Gastrocnemius medialis (tissue), 4 donors: ENCODE measurements at places on chromosomes 1 and 21.

DNA sequence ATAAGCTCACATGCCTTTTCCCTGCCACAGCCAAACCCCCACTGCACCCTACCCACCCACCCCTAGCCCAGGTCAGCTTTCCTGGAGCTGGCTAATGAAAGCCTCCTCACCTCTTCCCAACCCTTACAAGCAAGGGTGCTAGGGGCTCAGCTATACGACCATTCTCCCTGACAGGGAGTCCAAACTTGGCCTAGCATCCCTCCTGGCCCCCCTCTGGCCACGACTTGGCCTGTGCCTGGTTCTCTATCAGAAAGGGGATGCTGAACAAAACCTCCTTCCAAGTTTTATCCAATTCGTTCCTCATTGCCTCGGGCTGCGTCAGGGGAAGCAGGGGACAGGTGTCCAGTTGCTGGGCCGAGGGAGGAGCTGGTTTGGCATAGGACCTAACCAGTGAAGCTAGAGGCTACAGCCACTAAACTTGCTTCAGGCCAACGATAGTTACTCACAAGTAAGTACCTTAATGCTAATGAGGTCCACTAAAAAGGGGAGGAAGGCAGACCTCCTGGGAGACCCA lies 8.6 kb downstream of the TMEM81 start:
- H3K36me3 ChIP-seq, result no peaks in the 10 kb centered on the region
- DNase-seq, result no peak
- no peaks in the 10 kb centered on the region for H3K4me1 ChIP-seq

DNA sequence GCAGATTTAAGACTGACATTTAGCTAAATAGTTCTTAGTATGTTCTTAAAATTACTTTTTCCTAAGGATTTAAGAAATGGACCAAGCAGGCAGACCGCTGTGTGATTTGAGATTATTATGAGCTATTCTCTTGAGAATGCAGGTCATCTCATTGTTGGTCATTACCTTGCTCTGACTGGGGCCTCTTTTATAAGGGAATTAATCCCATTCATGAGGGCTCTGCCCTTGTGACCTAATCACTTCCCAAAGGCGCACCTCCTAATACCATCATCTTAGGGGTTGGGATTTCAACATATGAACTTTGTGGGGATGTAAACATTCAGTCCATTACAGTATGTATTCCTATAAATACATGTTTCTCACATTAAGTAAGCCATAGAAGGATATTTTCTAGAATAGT lies 24.2 kb downstream of the OSBPL9 start:
- DNase-seq, result no peak
- H3K4me3 ChIP-seq, result no peak overlapping the region
- no peaks in the 10 kb centered on the region for H3K36me3 ChIP-seq
- H3K27ac ChIP-seq, result peak overlapping the region; percentile 83

GRCh38 chr1:205714190-205714905 lies 34.0 kb upstream of the SLC45A3 start:
- no peaks in the 10 kb centered on the region for H3K27me3 ChIP-seq
- H3K36me3 ChIP-seq, result peaks cover 3% of the 10 kb centered on the region
- H3K4me1 ChIP-seq, result peaks cover 13% of the 10 kb centered on the region
- no peak for DNase-seq
- H3K27ac ChIP-seq, result no peak overlapping the region

GRCh38 chr1:202967684-202968281 lies 726 bp upstream of the CYB5R1 start:
- H3K4me1 ChIP-seq, result peaks cover 40% of the 10 kb centered on the region
- peaks cover 18% of the 10 kb centered on the region for H3K36me3 ChIP-seq
- peak overlapping the region; percentile 100 for H3K27ac ChIP-seq
- no peaks in the 10 kb centered on the region for H3K27me3 ChIP-seq
- DNase-seq, result no peak

- H3K27ac ChIP-seq, result no peak overlapping the region
- no peaks in the 10 kb centered on the region for H3K27me3 ChIP-seq
- no peaks in the 10 kb centered on the region for H3K36me3 ChIP-seq
- no peak overlapping the region for H3K4me3 ChIP-seq
- H3K4me1 ChIP-seq, result no peaks in the 10 kb centered on the region
These were observed 17.0 kb upstream of the KNCN start for GRCh38 chr1:46568461-46568891.

DNA sequence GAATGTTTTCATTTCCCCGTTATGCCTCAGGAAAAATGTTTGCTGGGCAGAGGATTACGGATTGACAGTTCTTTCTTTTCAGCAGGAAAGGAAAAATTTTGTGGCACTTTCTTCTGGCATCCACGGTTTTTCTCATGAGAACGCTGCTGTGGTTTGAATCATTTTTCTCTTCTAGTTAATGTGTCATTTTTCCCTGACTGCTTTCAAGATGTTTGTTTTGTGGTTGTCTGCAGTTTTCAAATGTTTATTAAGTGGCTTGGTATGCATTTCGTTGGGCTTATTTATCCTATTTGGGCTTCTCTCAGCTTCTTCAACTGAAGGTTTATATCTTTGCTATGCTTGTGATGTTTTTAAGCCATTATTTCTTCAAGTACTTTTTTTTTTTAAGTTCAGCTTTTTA lies 359.0 kb downstream of the RGS7 start:
- no peaks in the 10 kb centered on the region for H3K4me1 ChIP-seq
- H3K27ac ChIP-seq, result no peak overlapping the region
- H3K27me3 ChIP-seq, result no peaks in the 10 kb centered on the region
- no peak overlapping the region for H3K4me3 ChIP-seq
- no peaks in the 10 kb centered on the region for H3K36me3 ChIP-seq

DNA sequence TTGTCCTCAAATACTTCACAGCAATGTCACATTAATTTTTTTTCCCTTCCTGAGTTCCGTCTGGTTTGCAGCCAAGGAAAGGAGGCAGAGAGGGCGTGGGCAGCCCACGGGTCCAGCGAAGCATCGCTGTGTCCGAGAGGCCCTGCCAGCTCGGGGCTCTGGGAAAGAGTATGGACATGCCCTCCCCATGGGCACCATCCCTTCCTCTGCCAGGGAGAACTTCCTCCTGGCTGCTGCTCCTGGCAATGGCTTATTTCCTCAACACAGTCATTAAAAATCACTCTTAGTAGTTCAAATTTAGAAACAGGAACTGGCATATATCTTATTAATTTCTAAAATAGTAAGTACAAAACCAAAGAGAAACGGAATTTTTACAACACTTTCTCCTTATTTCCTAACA lies 115.4 kb downstream of the RIPK4 start:
- H3K27ac ChIP-seq, result no peak overlapping the region
- H3K4me1 ChIP-seq, result no peaks in the 10 kb centered on the region
- no peak overlapping the region for H3K4me3 ChIP-seq
- no peaks in the 10 kb centered on the region for H3K36me3 ChIP-seq
- H3K27me3 ChIP-seq, result no peaks in the 10 kb centered on the region

- no peak for DNase-seq
- no peak overlapping the region for H3K27ac ChIP-seq
- no peak overlapping the region for H3K4me3 ChIP-seq
These were observed 142.4 kb downstream of the GLUL start for GRCh38 chr1:182249201-182249676.

DNA sequence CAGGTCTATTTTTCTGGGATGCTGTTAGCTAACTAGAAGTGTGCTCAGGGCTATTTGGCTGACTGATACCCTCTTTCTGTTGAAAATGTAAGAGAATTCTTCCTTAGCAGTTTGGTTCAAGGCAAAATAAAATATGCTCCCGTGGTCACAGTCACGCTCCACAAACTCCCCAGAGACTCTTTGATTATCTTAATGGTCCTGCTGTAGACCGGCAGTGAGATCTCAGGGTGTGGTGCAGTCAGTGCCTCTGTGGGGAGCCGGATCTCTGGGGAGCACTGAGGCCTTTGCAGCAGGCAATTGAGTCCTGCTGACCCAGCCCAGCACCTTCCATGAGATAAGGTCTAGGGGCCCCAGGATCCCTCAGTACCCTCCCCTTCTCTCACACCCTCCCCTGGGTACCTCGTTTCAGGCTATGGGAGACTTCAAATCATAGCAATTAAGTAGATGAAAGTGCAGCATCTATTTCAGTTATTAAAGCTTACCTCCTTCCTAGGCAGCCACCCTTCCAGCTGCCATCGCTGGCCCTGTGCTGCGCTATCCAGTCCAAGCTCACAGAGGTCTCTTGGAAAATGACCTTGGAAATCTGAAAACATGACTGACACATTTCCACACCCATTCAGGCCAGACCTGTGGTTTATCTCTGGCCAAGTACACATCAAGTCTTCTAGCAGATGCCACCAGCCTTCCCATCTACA lies 98.1 kb downstream of the SEC16B start:
- no peaks in the 10 kb centered on the region for H3K27me3 ChIP-seq
- DNase-seq, result no peak
- H3K4me3 ChIP-seq, result no peak overlapping the region
- no peaks in the 10 kb centered on the region for H3K4me1 ChIP-seq
- no peaks in the 10 kb centered on the region for H3K36me3 ChIP-seq
- no peak overlapping the region for H3K27ac ChIP-seq

DNA sequence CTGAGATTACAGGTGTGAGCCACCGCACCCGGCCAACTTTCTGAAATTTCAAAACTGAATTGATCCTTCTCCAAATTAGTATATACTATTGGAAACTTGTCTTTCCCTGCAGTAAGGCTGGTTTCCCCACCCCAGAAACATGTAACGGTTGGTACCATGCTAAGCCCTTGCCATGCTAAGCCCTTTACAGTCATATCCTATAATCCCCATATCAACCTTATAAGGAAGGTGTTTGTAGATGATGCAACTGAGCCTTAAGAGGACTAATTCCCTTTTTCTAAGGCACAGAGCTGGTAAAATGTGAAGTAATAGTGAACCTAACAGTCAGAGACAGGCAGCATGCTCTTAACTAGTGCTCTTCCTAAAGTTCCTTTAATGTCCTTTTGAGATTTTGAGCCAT lies 413.7 kb downstream of the DISC1 start:
- DNase-seq, result no peak
- no peaks in the 10 kb centered on the region for H3K36me3 ChIP-seq
- no peaks in the 10 kb centered on the region for H3K27me3 ChIP-seq
- H3K27ac ChIP-seq, result no peak overlapping the region
- no peak overlapping the region for H3K4me3 ChIP-seq
- H3K4me1 ChIP-seq, result no peaks in the 10 kb centered on the region
